ENCODE measurements at places on chromosomes 16 and 17.

- no peak for DNase-seq
Observed at GRCh38 chr16:54475019-54475601, 188.5 kb upstream of the IRX3 start.

DNA sequence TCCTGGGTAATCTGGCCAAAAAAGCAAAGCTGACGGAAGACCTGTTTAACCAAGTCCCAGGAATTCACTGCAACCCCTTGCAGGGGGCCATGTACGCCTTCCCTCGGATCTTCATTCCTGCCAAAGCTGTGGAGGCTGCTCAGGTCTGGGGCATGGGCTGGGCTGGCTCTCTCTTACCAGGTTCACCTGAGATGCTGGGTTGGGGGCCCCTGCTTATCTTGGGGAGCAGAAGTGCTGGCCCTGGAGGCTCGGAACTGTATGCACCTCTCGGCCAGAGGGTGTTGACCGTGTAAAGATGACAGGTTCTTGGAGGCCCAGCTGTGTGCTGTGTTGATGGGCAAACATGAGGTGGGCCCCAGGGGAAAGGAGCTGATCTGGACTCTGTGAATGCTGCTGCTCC is 40.2 kb downstream of the GPT2 start:
- no peak for DNase-seq

- no peak for DNase-seq
Observed at GRCh38 chr16:55468352-55468990, 10.5 kb upstream of the MMP2 start.

GRCh38 chr17:80709090-80709695 is 164.6 kb downstream of the RPTOR start:
- DNase-seq = no peak

DNA sequence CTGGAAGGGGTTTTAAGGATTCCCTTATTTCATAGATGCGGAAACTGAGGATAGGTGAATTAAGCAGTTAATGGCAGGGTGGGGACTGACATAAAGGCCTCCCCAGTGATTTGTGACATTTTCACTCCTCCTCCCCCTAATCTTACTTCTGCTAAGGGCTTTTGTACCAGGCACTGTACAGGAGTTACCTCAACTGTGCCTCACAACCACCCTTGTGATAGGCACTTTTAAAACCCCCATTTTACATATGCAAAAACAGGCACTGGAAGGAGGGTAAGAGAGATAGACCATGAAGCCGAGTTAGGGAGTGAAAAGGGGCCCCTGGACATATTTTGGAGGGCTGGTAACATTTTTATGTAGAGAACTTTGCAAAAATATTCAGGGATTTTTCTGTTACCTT is 862 bp upstream of the GDE1 start:
- no peak for DNase-seq

- no peak for DNase-seq
Observed at GRCh38 chr17:2390199-2390836, 10.5 kb downstream of the MNT start.

DNA sequence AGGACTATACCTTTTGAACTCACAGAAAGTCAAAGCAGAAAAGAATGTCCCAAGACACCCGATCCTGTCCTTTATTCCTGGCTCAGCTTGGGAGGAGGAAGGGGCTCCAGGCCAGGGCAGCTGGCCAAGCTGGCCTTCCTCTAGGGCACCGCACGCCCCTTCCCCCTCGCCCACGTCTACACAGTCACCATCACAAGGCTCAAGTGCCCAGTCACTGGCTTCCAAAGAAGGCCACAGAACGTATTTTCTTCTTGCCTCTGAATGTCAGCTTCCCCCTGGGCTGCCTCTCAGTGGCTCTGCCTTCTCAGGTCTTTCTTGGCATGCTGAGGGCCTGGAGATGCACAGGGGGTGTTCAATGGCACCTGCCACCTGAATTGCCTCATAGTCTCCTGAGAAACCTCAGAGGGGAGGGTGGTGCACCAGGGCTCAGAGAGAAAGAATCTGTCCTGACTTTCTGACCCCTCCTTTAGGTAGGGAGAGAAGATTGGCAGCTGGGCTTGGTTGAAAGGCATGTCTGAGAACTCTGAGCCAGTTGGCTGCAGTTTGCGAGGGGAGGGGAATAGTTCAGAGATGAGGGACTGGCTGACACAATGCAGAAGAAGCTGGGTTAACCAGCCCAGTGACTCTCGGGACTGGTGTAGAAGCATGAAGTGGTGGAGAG is 2.1 kb downstream of the DHRS11 start:
- no peak for DNase-seq

GRCh38 chr17:59315866-59316265 is 15.6 kb upstream of the YPEL2 start:
- no peak for DNase-seq

DNA sequence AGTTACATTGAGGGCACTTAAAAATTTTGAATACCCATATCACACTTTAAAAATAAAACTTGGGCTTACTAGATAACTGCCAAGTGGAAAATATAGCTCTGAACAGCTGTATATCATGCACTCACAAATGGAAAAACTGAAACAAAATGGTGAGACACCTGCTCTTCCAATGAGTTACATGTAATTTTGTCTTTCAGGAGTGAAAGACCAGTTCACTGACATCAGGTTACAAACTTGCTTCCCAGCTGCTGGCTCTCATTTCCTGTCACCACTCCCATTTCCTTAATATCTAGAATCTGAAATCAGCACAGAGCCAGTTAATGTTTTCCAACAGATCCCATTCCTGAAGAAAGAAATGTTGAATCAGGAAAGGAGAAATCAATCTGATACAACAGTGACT is 10.8 kb downstream of the CSNK2A2 start:
- DNase-seq = no peak

DNA sequence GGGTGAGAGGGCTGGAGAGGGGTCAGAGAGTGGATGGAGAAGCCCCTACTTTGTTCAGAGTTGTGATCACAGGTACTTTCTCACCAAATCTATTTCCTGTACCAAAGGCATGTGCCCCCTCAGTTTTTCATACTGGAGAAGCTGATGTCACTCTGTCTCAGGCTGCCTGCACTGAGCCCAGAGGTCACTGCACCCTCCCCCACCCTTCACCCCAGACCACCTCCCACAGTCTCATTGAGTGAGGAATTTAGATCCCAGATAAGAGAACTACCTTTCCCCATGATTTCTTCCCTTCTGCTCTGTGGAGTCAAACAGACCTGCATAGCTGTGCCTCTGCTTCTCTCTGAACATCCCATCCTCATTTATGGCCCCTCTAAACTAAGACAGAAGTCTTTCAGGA is 140.0 kb upstream of the IRX6 start:
- no peak for DNase-seq

GRCh38 chr17:16037636-16038035 is 38.0 kb downstream of the TTC19 start:
- DNase-seq = no peak

DNA sequence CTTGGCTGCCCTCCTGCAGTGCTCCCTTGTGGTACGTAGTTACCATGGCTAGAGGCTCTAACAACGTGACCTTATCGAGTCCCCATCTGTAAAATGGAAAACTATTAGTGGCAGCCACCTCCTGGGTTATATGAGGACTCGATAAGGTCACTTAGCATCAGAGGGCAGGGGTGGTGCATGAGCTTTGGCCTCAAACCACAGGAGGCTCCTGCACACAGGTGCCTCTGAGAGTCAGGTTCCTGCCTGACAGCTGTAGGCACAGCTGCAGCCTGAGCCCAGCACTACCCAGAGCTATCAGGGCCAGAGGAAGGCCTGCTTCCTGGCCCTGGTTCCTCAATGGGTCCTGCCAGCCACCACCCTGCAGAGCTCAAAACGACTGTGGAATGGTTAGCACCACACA is 57.2 kb upstream of the SEC14L1 start:
- no peak for DNase-seq

DNA sequence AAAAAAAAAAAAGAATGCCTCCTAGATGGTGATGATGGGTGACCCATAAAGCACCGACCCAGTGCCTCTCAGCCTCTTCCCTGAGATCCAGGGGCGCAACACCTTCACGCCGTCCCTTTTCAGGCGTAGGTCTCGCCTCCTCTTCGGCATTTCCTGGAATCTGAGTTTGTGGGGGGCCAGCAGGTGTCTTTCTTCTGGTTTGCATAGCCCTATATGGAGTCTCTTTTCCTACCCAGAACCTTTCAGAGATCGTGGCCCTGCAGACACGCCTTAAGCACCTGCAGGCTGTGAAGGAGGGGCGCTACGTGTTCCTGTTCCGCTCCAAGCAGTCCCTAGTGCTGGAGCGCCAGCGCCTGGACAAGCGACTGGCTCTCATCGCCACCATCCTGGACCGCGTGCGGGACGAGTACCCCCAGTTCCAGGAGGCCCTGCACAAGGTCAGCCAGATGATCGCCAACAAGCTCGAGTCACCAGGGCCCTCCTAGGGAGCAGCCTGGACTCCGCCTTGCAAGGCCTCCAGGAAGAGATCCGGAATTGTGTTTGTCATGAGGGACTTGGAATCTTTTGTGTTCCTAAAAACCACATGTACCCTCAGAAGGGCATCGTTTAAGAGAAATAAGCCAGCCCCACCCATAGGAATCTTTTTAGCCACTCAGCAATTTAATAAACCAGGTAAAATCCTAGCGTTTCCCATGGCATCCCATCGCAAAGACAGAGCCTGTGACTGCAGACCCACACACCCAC is 1.9 kb upstream of the GAA start:
- no peak for DNase-seq

- DNase-seq = peak; percentile 100
Observed at GRCh38 chr17:81034779-81035520, at the start of gene BAIAP2. Gene BAIAP2 (plus strand): TSS chr17:81035151. CDS start chr17:81035255, 104 bp downstream.

GRCh38 chr17:81955058-81955681 is 5.8 kb downstream of the NOTUM start:
- no peak for DNase-seq

GRCh38 chr17:29120433-29120832 is 59.8 kb downstream of the MYO18A start:
- no peak for DNase-seq

GRCh38 chr16:90009172-90009899 is 9.9 kb downstream of the DBNDD1 start:
- DNase-seq = peak; percentile 19

GRCh38 chr17:54426296-54426886 is 474.3 kb upstream of the TOM1L1 start:
- DNase-seq = no peak

DNA sequence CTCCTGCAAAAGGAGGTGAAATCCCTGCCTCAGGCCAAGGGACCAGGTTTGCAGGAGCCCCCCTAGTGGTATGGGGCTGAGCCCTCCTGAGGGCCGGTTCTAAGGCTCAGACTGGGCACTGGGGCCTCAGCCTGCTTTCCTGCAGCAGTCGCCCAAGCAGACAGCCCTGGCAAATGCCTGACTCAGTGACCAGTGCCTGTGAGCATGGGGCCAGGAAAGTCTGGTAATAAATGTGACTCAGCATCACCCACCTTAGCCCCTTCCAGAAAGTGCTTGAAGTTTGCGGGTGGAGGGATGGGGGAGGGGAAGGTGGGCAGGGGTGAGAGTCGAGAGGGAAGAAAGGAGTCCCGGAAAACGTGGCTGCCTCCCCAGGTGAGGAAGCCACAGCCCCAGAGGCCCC is 2.1 kb downstream of the MC1R start:
- no peak for DNase-seq

DNA sequence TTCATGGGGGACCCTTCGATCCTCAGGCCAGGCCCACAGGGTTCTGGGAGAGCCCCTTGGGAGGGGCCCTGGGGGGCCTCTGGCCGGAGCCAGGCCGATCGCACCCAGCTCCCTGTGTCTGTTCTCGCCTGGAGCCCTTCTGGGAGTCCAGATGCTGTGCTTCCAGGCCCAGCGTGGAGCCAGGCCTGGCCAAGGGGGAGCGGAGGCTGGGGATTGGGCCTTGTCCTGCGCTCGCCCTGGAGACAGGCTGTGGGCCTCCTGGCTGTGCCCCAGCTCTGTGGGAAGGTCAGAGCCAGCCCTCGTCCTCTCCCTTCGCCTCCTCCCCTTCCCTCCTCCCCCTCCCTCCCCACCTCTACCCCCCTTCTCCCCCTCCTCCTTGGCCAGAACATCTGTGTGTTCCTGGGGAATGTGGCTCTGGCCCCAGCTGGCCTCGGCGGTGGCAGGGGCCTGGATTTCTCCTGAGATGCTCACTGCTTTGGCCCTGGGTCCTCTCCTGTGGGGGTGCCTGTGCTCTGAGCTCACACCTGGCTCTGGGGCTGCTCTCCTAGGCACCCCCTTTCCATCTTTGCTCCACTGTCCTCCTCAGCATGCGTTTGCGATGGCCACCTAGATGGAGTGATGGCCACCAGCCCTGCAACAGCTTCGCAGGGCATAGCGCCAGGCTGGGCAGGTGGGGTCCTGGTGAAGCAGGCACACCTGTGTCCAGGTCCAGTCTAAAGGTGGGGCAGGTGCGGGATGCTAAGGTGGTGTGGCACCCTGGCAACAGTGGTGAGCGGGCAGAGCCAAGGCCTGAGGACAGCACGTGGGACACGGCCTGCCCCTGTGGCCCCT is 90.6 kb upstream of the CIBAR2 start:
- no peak for DNase-seq

DNA sequence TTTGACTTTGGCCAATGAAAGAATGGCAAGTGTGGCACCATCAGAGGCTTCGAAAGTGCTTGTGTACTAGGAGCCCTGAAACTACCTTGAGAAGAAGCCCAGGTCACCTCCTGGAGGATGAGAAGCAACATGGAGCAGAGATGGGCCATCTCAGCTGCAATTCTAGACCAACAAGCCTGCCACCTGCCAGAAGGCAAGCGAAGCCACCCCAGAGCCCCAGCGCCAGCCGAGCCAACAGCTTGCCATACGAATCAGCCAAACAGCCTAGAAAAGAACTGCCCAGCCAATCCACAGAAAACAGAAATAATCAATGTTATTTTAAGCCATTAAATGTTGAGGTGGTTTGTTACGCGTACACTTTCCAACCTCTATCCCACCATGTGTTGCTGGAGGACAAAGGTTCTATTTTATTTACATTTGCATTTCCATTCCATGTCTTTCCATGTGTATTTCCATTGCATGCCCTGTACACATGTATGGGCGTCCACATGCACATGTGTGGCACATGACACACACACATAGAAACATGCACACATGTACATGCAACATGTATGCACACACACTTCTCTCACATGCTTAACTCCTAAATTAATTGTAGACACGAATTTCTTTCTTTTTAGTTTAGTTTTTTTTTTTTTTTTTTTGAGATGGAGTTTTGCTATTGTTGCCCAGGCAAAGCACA is 144.3 kb upstream of the TNRC6C start:
- DNase-seq = no peak

DNA sequence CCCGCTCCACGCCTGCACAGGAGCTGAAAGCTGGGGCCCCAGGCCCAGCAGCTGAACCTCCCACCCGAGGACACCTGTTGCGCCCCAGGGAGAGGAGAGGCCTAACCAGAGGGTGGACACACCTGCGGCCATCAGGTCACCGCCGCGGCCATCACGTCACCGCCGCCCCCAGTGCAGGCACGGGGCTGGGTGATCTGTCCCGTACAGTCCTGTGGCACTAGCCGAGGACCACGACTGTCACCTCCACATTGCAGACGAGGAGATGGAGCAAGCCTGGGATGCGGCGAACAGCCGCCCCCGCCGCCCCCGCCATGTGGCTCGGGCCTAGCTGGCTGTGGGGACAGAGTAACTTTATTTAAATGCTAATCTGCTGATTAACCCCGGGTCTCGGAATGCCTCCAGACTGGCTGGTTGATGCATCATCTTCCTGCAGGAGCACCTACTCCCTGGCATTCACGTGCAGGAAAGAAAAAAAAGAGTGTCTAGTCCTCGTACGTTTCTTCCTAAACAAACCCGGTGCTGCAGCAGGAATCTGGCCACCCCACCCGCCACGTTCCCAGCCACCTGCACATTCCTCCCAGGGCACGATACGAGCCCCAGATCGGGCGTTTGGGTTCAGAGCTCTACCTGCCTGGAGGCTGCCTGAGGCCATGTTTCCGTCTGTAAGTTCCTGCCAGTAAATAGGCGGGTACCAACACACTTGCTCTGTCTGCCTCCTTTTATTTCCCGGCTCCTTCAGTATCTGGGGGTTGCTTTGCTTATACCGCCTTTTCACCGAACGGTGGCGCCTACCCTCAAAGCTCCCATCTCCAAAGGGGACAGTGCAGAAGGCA is 29.9 kb downstream of the PIEZO1 start:
- peak; percentile 45 for DNase-seq

All from CD4-positive, alpha-beta T cell treated with Interleukin-17A for 4 hours (primary cell).